Activated T-cell treated with anti-CD3 and anti-CD28 coated beads for 4 hours (primary cell): ENCODE measurements at places on chromosomes 2 and 18.

- no peak for DNase-seq
Observed at GRCh38 chr18:46700066-46700824, 43.2 kb upstream of the LOXHD1 start.

- no peak for DNase-seq
Observed at GRCh38 chr2:158733430-158733755, 61.7 kb upstream of the DAPL1 start.

- DNase-seq, result no peak
Observed at GRCh38 chr2:86078774-86079545, 26.7 kb downstream of the POLR1A start.

DNA sequence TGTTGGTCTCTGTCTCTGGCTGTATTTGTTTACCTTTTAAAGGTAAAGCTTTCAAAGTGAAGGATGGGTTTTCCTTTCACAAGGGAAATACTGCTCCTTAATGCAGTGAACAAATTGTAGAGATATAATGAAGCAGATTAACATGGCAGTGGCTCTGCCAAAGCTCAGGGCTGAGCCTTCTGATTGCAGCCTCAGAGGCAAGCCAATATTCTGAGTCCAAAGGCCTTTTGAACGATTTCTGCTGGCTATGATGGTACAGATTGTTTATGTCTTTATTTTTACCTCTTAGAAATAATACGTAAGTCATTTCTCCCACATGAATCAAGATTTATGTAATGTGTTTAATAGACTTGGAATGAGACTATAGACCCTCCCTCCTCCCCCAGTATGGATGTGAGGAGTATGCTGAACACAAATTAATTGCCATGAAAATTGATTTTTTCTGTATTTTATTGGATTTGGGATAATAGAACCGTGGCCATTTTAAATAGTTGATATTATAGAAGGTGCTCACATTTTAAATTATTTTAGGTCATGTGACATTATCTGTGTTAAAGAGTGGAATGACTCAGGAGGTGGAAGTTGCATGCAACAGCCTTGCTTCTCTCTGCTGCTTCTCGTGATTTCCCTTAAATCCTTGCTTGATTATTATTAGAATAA lies 772 bp downstream of the SCN2A start:
- DNase-seq, result no peak

DNA sequence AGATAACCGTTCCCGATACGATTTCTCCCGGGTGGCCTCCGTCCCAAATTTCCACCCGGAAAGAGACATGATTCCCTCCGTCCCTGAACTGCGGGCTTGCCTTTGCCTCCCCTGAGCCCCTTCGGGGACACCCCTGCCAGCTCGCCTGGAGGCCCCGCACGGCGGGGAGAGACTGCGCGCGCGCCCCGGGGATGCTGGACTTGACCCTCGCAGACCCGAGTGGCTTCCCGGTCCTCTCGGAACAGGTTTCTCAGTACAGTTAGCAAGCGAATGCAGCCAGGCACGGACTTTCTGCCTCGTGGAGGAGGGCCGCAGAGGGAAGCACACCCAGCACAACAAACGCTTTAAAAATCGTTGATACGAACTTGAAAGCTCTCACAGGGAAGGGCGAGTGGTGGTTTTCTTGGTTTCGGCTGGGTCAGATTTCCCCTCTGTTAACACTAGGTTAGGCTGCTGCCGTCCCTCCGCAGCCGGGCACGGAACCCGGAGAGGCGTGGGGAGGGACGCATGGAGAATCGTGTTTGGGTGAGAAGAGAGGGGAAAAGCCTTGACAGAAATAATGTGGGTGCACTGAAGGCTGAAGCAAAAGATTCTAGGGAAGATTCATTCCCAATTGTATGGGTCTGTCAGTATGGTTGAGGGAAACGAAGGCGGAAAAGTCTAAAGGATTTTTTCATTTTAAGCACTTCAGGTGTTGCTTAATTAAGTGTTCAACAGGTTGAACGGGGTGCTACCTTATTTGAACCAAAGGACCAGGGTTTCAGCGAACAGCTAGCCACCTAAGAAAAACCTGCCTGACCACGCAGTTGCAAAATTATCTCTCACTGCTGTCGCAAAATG lies 916 bp downstream of the TNFRSF11A start:
- no peak for DNase-seq

- no peak for DNase-seq
Observed at GRCh38 chr2:127437781-127438726, 19.8 kb downstream of the PROC start.

GRCh38 chr18:76454418-76454817 lies 40.6 kb downstream of the ZNF516 start:
- DNase-seq, result no peak

DNA sequence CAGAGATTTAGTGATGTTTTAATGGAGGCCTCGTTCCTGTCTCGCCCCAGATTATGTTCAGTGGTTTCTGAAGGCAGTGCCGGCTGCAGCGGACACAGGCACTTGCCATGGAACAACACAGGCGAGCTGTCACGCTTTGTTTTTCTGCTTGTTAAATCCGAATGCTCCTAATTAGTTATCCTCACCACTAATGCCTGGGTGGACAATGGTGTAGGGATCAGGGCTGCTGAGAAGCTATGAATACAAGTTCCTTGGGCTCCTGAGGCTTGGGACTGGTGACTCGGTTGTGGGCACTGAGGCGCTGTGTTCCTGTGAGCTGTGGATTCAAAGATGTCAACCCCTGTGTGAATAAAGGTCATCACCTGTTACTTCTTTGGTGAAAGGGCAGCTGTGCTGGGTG lies 123.5 kb downstream of the PLEKHM3 start:
- DNase-seq, result no peak

GRCh38 chr2:62304429-62305417 lies 108.8 kb downstream of the B3GNT2 start:
- peak; percentile 25 for DNase-seq

GRCh38 chr2:30487603-30488002 lies 40.6 kb downstream of the LCLAT1 start:
- no peak for DNase-seq

DNA sequence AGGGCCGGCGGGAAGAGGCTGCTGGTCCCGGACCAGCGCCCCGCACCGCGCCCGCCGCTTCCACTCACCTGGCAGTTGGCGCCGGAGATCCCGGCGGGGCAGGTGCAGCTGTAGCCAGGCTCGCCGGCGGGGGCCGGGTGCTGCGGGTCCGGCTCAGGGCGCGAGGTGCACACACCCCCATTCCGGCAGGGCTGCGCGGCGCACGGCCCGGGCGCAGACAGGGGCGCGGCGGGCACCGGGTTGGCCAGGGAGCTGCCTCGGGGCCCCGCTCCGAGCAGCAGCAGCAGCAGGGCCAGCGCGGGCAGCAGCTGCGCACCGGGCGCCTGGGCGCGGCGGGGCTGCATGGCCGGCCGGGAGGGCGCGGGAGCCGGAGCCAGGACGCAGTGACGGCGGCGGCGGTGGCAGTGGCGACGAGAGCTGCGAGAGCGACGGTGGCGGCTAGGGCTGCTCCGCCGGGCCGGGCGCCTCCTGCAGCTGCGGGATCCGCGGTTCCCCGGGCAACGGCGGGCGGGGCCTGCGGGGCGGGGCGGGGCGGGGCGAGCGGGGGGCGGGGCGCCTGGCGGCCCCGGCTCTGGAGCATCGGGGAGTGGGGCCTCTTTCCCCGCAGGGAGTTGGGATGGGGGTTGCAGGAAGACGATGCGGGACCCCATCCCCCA lies at the start of gene DNER:
Gene DNER, minus strand, starts transcription at position 476 of the 656 bp plus-strand sequence. Its CDS starts 132 bp downstream, at position 344.
- peak; percentile 11 for DNase-seq

- DNase-seq, result no peak
Observed at GRCh38 chr2:238513346-238513745, 86.6 kb downstream of the ASB1 start.

GRCh38 chr2:217933617-217933993 lies 69.2 kb downstream of the TNS1 start:
- no peak for DNase-seq

DNA sequence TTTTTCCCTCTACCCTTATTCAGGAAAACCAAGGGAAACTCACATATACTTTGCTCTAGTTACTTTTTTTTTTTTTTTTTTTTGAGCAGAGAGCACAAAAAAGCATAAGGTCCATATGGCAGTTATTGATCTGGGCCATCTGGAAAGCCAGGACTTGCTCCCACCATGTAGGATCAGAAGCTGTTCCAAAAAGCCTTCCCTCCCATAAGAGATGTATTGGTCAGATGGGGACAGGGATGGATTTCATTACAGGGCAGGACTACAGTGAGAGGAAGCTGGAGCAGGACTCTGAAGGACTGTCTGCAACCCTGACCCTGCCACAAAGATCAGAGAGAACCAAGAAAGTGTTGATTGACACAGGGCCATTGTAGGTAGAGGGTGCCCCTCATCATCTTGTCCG lies 57.3 kb downstream of the NRP2 start:
- DNase-seq, result no peak

- no peak for DNase-seq
Observed at GRCh38 chr2:232687382-232688160, 9.6 kb upstream of the GIGYF2 start.

- no peak for DNase-seq
Observed at GRCh38 chr2:2688254-2688653, 357.2 kb upstream of the MYT1L start.

- DNase-seq, result no peak
Observed at GRCh38 chr2:20456116-20456571, 9.3 kb downstream of the RHOB start.

DNA sequence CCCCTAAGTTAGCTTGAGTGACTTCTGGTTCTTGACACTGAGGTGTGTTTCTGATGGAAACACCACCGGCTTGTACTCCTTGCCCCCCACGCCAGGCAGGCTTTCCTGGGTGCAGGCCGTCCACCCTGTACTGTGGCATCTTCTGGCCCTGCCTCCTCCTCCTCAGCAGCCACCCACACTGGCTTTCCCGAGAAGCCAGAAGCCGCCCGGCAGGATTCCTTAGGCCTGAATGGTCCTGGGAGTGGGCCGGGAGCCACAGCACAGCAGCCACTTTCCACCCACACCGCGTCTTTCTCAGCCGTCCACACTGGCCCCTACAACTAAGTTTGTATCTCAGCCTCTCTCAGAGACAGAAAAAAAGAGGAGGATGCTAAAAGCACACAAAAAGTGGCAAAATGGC lies 2.1 kb upstream of the HSBP1L1 start:
- DNase-seq, result no peak

DNA sequence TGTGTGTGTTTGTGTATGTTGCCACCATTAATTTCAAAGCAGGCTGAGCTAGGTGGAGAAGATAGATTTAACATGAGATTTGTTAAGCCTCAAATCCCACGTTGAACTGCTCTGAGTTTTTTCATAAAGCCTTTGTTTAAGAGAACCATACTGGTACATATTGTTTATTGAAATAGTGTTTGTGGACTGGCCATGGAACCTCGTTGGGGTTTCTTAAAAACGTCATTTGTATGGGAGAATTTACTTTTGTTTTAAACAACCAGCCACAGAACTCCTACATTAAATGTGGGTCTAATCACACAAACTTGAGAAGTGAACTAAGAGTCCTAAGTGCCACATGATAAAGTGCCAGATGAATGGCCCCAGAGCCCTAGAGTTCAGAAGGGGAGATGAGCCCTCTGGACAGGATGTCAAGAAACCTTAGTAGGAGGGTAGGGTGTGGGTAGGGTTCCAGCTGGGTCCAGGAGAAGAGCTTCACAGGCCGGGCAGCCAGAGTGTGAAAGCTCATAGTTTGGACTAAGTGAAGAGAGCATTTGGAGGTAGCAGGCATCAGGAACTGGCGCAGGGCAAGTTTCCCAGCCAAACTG lies 120.6 kb upstream of the EML6 start:
- DNase-seq, result no peak

DNA sequence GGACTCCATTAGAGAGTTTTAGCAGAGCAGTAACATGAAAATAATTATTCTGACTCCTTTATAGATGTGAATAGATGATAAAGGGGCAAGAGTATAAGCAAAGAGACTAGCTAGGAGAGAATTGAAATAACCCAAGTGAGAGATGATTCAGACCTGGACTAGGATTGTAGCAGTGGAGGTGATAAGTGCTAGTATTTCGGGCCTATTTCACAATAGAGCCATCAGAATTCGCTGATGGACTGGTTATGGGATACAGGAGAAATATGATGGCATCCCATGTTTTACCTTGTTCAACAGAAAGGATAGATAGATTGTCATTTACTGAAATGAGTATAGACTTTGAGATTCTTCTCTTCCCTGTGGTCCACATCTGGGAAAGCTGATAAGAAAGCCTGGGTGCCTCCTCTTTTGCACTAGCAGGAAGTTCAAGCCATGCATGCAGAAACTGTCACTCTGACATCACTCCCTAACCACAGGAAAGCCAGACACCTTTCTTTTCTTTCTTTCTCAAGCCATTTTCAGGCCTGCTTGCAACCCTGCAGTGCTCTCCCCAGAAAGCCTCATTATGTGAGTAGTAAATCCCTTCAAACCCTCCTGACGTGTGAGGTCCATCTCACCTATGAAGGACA lies 25.3 kb downstream of the DYNAP start:
- DNase-seq, result no peak

DNA sequence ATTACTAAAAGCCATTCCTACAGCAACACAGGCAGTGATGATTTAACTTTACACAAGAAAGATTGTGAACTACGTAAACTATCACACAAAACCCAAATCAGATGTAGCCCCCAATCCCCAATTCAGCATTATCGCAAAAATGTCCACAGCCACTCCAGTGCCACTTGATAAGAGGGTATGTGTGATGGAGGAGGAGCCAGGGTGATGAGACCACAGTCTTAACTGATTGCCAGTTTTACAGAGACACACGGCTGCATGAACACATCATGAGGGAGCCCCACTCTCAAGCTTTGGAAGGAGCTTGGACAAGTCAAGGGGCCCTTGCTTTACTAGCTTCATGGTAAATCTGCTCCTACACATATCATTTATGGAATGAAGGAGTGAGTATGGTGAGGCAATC lies 116.0 kb downstream of the FAM161A start:
- no peak for DNase-seq
